ENCODE measurements at places on chromosomes 3 and 15.

DNA sequence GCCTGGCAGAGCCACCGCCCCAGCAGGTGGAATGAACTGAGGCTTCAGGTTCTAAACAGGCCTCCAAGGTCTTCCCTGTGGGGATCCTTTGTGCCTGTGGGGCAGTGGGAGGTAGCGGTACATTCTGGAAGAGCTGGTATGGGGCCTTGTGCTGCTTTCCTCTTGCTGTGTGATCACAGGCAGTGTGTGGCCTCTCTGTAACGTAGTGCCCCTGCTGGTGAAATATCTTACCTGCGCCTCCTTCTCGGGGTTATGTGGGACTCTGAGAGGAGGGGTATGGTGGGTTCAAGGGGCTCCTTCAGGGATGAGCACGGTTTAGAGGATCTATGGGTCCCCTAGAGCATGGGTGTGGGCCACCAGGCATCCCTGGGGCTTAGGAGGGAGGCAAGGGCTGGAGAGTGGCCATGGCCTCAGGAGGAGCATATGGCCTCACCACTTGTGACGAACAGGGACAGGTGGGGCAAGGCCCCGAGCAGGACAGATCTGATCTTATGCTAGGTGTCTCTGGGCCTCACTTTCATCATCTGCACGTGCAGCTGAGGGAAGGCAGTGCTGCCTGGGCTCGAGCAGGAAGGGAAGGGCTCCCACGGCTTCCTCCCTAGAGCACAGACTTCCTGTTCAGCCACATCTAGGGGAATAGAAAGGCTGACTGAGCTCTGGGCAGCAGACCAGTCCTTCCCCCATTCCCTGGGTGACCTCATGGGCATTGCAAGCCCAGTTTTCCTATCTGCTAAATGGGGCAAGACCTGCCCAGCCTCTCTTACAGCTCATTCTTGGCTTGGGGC is 1.9 kb upstream of the ALS2CL start:
- DNase-seq = peak; percentile 90

GRCh38 chr3:37680401-37680800 is 181.3 kb upstream of the CTDSPL start:
- DNase-seq = no peak

DNA sequence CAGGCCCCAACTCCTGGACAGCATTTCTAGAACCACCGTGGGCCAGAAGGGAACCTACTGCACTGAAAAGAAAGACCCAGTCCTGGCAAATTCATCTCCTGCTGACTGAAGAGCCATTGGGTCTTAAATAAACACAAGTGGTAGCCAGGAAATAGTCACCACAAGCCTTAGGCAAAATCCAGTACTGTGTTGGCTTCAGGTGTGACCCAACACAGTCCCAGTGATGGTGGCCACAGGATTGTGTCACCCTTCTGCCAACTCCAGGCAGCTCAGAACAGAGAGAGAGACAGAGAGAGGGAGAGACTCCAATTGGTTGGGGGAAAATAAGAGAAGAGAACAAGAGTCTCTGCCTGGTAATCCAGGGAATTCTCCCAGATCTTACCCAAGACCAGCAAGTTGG is 23.1 kb downstream of the NEDD4 start:
- no peak for DNase-seq

- DNase-seq = no peak
These were observed 3.2 kb downstream of the SSR3 start for GRCh38 chr3:156551746-156552145.

DNA sequence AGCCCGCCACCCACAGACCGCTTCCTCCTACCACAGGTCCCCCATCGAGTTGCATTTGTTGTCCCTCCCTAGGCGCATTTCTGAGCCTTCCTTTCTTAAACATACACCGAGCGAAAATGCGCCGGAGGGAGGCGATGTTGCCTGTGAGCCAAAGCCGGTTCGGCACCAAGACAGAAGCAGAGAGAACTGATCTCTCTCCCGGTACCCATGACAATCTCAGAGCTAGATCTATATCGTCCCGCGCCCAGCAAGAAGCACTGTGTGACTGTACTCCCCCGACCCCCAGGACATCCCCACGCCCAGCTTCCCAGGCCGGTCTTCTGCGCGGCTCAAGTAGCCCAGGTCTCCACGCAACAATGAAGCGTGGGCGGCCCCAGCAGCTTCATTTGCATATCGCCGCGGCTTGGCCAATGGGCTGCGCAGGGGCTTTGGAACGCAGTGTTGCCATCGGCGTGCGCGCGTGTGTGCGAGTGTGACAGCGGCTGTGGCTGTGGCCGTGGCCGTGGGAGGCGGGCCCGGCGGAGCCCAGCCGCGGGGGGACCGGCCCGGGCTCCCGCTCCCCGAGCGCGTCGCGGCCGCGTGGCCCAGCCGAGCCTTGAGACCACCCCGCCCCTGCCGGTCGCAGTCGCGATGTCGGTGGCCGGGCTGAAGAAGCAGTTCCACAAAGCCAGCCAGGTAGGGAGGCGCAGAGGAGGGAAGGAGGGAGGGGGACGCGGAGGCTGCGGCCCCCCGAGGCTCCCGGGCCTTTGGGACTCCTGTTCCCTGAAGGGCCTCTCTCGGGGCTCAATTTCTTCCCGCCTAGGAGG is at the start of gene SH3GL3:
SH3GL3 (plus strand) TSS at position 438 of the 806 bp plus-strand sequence; CDS start at position 631, 193 bp downstream.
- no peak for DNase-seq

GRCh38 chr15:101004500-101004899 is 85.3 kb downstream of the LRRK1 start:
- no peak for DNase-seq

DNA sequence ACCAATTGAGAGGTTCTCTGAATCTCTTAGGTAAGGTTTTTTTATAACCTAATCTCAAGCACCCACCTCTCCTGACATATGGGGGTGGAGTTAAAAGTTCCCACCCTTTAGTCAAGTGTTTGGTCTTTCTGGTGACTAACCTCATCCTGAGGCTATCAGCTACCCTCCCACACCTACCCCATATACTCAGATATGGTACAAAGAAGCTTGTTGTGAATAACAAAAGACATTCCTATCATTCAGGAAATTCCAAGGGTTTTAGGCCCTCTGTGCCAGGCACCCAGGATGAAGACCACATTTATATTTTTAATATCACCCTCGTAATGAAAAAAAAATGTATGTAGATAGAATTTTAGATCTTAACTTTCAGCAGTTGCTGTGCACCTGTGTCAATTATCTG is 9.0 kb downstream of the CHMP2B start:
- no peak for DNase-seq
